ENCODE measurements at places on chromosomes 12 and 14.

- DNase-seq: no peak
These were observed 97.1 kb downstream of the ALG10 start for GRCh38 chr12:34119366-34119765.

- no peak for DNase-seq
These were observed 32.1 kb upstream of the PPP1CC start for GRCh38 chr12:110774824-110775223.

DNA sequence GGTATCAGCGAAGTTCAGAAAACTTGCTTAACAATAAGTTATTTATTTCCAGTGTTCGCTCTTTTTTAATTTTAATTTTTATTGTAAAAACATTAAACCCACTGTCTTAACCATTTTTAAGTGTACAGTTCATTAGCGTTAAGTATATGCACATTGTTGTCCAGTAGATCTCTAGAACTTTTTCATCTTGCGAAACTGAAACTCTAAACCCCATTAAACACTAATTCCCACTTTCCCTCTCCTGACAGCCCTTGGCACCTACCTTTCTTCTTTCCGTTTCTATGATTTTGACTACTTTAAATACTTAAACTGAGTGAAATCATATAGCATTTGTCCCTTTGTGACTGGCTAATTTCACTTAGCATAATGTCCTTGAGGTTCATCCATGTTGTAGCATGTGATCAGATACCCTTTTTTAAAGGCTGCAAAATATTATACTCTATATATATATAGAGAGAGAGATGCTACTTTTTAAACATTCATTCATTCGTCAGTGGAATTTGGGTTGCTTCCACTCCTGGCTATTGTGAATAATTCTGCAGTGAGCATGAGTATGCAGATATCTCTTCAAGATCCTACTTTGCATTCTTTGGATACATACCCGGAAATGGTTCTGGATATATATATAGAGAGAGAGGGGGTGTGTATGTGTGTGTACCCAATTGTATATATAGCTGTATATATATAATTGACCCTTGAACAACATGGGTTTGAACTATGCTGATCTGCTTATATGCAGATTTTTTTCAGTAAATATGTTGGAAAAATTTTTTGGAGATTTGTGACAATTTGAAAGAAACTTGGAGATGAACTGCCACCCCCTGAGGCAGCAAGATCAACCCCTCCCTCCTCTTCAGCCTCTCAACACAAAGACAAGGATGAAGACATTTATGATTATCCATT lies 74.7 kb upstream of the EVL start:
- DNase-seq: no peak

DNA sequence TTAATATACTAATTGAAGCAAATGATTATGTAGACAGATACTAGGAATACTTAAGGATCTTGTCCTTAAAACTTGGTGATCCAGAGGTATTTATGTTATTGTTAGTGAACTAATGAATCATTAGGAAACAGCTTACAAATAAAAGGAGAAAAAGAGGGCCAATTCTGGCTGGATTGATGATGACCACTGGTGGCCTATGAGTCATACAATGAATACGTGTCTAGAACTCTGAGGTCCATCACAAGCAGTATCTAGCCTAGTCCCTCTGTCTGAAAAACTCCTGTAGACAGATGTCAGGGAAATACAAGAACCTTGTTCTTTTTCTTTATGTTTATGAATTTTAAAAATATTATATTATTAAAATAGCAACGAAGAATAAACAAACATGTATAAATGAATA lies 51.7 kb upstream of the RTL1 start:
- no peak for DNase-seq

DNA sequence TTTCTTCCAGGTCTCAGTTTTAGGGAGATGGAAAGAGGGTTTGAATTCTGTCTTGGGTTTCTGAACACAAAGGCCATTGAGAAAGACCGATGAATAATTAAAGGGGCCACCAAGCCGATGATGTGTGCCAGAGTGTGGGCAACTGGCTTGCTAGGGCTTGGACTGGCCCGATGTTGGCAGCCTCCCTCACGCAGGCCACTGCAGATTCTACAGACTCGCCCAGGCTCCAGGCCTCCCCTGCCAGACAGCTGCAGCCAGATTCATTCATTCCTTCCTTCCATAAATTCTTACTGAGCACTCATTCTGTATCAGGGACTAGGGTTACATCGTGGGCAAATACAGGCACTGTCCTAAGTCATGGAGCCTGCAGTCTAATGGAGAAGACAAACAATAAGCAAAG lies 34.9 kb downstream of the ACTN1 start:
- DNase-seq: no peak

DNA sequence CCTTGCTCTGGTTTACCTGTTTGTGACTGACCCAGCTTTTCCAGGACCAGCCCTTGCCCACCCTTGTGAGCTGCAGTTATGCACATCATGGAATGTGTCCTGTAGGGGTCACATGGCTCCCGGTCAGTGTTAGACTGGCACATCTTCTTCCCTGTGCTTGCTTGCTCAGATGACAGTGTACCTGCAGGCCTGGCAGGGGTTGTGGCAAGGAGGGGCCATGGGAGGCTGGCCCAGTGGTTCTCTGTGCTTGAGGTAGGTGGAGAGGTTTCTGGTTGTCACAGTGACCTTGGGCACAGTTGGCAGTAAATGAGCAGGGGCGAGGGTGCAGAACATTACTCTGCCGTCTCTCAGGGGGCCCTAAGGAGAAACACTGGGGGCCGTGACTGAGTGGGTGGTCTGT lies 27.6 kb upstream of the RD3L start:
- DNase-seq: no peak

DNA sequence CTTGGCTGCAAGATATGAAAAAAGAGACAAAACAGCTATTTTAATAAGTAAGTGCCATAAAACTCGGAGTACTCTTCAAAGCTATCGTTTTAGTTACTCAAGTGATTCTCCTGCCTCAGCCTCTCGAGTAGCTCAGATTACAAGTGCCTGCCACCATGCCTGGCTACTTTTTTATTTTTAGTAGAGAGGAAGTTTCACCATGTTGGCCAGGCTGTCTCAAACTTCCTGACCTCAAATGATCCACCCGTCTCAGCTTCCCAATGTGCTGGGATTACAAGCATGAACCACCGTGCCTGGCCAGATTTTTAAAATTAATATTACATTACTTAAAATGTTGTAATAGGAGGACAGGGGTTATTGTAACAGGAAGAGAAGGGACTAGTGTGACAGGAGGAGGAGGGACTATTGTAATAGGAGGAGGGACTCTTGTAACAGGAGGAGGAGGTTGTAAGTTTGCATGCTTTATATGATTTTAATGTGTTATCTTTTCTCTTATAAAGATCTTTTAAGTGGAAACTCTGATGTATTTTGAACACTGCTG lies 61.3 kb downstream of the KITLG start:
- DNase-seq: no peak

GRCh38 chr14:90510159-90510558 lies 113.3 kb downstream of the CALM1 start:
- DNase-seq: no peak

DNA sequence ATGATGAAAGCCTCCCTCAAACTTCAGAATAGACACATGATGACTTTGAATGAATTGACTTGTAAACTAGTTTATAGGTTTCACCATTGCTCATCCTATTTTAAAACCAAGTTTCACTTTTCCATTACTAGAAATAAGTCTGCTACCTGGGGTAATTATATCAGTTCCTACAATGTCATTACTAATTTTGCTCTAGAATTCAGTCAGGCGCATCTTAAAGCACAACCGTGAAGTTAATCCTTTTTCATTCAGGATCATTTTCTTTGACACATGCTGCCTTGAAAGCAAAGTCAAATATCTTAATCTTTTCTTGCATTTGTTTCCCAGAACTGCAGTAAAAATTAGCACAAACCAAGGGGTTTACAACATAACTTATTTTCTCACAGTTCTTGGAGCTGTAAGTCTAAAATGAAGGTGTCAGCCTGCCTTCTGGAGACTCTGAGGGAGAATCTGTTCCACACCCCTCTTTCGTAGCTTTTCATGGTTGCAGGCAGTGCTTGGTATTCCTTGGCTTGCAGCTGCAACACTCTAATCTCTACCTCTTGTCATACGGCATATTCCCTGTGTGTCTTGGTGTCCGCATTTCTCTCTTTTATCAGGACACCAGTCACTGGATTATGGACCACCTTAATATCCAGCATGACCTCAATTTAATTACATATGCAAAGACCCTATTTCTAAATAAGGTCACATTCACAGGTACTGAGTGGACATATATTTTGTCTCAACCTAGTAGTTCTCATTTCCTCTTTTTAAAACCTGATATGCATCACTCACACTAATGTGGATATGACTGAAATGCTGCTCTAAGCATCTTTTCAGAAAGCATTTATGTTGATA lies 114.3 kb upstream of the PDZRN4 start:
- DNase-seq: no peak

GRCh38 chr12:121724925-121725324 lies 12.4 kb downstream of the TMEM120B start:
- no peak for DNase-seq

- no peak for DNase-seq
These were observed 190.8 kb downstream of the NUAK1 start for GRCh38 chr12:105947906-105948305.

DNA sequence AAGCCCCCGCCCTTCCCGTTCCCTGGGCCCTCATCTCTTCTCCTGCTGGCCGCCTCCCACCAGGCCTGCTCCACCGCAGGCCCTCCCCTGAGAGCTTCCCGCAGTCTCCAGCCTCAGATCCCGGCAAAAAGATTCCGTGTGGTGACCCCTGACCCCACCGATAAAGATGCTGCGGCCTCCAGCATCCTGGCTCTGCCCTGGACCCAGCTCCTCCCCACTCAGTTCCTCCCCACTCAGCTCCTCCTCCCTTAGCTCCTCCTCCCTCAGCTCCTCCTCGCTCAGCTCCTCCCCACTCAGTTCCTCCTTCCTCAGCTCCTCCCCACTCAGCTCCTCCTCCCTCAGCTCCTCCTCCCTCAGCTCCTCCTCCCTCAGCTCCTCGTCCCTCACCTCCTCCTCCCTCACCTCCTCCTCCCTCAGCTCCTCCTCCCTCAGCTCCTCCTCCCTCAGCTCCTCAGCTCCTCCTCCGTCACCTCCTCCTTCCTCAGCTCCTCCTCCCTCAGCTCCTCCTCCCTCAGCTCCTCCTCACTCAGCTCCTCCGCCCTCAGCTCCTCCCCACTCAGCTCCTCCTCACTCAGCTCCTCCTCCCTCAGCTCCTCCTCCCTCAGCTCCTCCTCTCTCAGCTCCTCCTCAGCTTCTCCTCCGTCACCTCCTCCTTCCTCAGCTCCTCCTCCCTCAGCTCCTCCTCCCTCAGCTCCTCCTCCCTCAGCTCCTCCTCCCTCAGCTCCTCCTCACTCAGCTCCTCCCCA lies 17.0 kb downstream of the NOC4L start:
- no peak for DNase-seq
